ENCODE measurements at places on chromosomes 2 and 18.

DNA sequence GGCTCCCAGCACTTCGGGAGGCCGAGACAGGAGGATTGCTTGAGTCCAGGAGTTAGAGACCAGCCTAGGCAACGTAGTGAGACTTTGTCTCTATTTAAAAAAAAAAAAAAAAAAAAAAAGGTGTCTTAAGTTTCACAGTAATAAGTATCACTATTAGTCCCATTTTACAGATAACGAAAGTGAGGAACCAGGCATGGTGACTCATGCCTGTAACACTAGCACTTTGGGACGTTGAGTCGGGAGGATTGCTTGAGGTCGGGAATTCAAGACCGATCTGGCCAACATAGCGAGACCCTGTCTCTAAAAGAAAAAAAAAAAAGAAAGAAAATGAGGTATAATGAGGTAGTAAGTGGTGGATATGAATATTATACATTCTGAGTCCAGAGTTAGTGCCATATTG, 2.5 kb downstream of the KCNJ13 start:
- no peak for DNase-seq

DNA sequence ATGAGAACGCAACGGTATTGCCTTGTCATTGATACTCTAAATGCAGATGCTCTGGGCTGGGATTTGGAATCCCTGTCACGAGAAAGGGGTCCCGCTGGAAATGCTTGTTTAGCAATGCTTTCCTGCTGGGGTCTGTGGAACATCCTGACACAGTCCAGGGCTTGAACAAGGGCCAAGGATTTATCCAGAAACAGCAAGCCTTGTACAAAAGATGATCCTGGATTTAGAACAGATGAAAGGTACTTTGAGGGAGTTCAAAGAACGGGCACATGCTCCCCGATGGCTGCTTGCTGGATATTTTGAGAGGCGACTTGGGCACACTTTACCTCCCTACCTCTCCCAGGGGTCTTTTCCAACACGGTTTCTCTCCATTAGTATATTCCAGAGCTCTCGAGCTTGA, 108.1 kb upstream of the CELF4 start:
- DNase-seq: no peak

GRCh38 chr2:11812466-11813248, 66.2 kb downstream of the LPIN1 start:
- no peak for DNase-seq

- DNase-seq: no peak
Observed at GRCh38 chr2:227395556-227395955, 7.8 kb upstream of the SCYGR1 start.

- DNase-seq: no peak
Observed at GRCh38 chr18:41972067-41972925, 17.3 kb downstream of the PIK3C3 start.

DNA sequence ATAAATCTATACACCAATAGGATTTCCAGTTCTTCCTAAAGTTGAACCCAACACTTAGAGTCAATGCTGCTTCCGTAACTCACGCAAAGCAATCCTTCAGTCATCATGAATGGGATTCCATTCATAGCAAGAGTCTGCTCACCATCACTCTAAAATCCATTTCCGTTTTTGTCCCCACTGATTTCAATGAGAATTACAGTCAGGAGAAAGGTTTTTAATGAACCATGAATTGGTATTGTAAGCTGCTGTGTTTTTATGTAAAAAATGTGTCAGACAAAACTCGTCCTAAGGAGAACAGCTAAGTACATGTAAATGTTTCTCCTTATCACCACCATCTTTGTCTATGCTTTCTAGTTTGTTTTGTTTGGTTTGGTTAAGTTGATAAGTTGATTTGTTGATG, 391.5 kb downstream of the IRS1 start:
- no peak for DNase-seq

DNA sequence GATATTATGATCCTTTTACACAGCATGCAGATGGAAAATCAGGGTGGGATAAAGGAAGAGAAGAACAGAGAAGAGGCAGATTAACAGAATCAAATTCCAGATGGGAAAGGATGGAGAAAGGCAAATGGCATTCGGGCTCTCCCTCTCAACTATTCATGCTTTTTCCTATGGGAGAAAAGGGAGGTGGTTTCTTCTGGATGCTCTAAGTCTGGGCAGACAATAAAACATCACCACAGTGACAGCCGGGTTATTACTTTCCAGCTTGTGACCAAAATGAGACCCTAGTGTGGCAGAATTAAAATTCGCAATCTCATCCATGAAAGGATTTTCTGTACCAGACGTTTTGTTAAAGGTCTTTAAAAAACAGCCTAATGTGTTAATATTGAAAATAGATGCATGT, 440.7 kb downstream of the RND3 start:
- no peak for DNase-seq

GRCh38 chr18:7304061-7304370, 73.1 kb downstream of the LRRC30 start:
- DNase-seq: no peak

GRCh38 chr18:74947875-74948274, 261.1 kb downstream of the PTGR3 start:
- DNase-seq: no peak

DNA sequence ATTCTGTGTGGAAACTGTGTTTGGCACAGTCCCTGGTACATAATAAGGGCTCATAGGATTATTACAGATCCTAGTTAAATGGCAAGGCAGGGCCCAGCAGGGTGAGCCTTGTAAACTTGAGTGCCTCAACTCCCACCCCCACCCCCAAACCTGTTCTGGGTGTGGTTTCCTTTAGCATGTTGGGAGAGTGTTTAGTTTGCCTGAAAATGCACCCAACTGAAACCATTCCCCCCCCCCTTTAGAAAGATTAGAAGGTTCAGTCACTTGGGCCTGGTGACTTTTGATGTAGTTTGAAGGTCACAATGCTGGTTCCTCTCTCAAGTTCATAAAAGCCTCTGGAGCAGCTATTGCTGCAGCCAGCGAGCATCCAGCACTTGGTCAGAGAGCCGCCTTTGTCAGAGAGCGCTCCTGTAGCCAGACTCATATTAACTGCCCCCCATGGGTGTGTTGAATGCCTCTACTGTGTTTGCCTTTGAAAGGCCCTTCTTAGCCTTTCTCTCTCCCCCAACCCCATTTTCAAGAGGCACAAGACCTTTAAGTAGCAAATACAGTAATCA, 113.7 kb downstream of the SPTBN1 start:
- no peak for DNase-seq

GRCh38 chr2:219737270-219737691, 109.9 kb downstream of the SLC4A3 start:
- no peak for DNase-seq

Data from stimulated activated naive CD4-positive, alpha-beta T cell treated with Interleukin-2 at 50 U/mL for 16 hours (primary cell).